SJCRH30 (cell line): ENCODE measurements at places on chromosomes 12 and 14.

DNA sequence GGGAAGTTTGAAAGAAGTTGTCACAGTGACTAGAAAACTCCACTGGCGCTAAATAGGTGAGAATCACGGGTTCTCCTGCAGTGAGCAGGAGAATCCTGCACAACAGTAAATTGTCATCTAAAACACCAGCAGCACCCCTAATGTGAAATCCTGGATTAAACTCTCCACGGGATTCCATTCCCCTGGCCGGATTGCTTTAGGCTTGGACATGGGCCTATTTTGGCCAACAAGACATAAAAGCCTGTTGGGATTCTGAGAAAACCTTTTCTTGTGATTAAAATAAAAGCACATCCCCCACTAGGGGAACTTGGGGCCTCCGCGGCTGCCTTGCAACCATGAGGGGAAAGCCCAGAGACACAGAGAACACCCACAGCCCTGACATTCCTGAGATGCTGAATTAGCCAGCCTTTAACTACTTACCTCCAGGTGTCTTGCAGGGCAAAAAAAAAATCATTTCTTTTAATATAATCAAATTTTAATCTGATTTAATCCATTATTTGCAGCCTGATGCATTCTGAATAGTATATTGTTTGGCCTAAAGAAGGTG is 21.0 kb upstream of the TSPAN11 start:
- no peak for DNase-seq

- peak; percentile 90 for DNase-seq
Measured at GRCh38 chr12:76006028-76006925, 25.3 kb downstream of the PHLDA1 start.

- no peak for DNase-seq
Measured at GRCh38 chr12:120826335-120826734, 77.8 kb downstream of the SPPL3 start.

DNA sequence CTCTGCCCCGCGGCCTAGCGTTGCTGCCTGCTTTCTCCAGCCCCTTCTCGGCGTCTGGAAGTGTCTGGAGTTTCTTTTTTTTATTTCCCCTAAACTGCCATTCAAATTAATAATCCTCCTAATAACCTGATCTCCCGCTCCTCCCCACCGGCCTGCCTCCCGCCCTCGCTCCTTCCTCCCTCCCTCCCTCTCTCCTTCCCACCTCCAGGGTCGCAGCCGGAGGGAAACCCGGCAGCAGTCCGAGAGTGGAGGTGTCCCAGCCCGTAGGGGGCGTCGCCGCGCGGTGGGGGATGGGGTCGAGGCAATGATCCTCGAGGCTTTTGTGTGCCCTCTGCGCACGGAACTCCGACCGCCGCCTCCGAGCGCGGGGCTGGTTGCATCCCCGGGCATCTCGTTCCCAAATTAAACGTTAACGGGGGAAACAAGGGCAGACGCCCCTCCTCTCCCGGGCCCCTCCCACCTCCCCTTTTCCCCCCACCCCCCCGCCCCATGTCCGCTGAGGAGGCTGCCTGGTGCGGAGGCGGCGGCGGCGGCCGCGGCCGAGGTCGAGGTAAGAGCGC is 1.0 kb upstream of the SOCS2 start:
- peak; percentile 83 for DNase-seq

GRCh38 chr12:51868821-51869495 is 18.9 kb upstream of the ANKRD33 start:
- DNase-seq, result no peak

DNA sequence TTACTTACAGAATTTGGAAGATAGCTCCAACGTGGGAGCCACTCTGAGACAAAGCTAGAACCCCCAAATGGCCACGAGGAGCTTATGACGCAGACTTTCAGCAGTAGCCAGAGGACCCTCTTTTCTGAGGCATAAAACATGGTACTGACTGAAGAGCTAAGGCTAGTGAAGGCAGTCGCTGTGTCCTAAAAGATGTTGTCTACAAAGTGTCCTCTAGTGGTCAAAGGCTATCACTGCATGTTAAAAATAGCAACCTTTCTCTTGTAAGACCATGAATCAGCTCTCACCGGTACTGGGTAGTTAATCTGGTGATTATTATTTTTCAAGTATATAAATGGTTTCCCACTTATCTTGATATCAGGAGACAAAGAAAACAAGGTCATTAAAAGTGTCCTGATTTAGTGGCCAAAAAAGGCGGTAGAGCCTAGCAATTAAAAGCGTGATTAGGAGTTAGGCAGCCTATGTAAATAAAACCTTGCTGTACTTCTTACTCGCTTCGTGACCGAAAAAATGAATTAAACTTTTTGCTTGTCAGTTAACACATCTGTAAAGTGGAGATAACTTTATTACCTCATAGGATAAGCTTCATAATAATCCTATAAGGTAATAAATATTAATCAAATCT is 47.0 kb upstream of the LGR5 start:
- DNase-seq, result peak; percentile 18

DNA sequence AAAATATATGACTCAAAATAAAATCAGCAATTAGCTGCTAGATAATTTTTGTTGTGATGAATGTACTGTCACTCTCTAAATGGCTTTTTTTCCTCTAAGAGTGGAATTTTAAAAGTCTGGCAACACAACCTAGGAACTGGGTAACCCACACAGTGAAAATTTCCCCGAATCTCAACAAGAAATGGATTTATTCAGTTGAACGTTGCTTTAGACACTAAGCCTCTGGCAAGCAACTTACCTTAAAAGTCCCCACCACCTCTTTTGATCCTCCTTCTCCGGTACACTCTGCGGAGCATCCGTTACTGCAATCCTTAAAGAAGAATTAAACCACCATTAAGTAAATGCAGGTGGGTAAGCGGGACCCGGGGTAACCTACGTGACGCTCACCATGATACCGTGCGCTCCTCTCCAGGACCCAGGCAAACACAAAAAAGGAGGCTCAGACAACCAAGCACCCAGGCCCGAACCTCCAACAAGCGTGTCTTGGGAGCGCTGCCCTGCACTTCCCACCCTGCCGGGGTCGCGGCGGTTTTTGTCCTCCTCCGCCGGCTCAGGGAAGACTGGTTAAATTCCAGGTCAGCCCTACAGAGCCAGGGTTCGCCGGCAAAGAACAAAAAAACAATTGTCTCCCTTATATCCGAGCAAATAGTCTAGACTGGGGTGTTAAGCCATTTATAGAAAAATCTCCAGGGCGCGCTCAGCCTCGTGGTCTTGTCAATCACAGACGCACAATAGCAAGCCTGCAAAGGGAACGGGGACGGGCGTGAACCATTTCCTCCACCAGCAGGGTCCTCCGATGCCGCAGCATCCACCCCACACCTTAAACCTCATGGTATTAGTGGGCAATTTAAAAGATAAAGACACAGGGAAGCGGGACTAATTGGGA is 47.1 kb downstream of the BCAT1 start:
- DNase-seq, result peak; percentile 97

DNA sequence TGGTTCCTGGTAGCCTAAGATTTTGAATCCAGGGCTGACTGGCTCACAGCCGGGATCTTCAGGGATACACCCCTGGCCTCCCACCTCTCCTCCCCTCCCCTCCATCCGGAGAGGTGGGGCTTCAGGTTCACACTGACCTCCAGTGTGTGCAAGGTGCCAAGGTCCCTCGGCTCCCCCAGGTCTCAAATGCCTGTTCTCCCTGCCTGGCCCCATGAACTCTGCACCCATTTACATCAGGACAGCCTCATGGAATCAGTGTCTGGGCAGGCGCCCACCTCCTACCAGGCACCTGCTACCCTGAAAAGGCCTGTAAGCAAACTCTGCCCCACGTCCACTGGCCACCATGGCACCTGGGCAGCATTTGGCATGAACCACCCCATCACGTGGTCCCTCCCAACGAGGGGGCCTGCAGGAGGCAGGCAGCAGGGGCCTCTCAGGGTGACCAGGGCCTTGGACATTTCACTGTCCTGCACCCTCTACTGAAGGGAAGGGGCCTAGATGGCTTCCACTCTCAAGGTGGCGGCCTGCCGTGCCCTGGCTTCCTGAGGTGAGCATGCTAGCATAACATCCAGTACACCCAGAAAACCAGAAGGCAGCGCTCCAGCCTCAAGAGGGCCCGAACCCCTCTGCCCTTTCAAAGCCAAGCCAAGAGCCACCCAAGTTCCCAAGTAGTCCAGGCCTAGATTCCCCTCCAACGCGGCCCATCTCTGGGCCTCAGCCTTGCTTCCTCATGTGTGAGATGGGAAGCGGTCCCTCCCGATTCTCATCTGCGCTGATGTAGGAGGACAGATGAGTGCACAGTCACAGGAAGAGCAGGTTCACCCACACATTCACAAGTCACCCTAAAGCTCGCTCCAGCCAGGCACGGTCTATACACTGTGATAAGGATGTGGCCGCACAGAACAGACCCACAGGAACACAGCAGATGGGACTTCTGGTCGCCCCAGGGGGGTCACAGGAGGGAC is 37.3 kb downstream of the CCDC85C start:
- DNase-seq, result no peak

DNA sequence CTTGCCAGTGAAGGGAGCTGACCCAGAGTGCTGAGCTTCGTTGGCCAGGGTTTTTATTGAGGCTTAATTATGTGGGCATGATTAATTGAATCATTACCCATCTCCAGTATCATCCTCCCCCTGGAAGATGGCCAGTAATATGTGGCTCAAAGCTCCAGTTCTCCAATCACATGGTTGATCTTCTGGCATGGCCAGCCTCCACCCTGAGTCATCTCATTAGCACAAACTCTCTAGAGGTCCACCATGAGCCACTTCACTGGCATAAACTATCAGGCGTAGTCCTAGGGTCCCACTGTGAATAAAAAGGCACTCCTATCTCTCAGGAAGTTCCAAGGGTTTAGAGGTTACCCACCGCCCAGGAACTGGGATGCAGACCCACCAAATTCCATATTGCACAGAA is 135.0 kb downstream of the ANO6 start:
- DNase-seq, result no peak

DNA sequence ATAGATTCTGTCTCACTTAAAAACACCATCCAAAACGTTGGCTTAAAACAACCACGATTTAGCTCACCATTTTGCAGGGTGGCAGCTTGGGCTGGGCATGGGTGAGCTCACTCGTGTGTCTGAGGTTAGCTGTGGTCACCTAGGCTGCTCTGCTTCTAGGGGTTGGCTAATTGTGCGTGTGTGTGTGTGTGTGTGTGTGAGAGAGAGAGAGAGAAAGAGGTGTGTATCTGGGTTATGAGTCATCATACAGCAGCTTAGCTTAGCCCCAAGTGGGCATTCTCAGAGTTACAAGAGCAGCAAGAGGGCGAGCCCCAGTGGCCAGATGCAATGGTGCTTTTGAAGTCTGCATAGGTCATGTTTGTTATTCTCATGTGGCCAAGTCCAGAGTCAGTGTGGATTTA is 6.0 kb downstream of the FBXW8 start:
- peak; percentile 42 for DNase-seq

DNA sequence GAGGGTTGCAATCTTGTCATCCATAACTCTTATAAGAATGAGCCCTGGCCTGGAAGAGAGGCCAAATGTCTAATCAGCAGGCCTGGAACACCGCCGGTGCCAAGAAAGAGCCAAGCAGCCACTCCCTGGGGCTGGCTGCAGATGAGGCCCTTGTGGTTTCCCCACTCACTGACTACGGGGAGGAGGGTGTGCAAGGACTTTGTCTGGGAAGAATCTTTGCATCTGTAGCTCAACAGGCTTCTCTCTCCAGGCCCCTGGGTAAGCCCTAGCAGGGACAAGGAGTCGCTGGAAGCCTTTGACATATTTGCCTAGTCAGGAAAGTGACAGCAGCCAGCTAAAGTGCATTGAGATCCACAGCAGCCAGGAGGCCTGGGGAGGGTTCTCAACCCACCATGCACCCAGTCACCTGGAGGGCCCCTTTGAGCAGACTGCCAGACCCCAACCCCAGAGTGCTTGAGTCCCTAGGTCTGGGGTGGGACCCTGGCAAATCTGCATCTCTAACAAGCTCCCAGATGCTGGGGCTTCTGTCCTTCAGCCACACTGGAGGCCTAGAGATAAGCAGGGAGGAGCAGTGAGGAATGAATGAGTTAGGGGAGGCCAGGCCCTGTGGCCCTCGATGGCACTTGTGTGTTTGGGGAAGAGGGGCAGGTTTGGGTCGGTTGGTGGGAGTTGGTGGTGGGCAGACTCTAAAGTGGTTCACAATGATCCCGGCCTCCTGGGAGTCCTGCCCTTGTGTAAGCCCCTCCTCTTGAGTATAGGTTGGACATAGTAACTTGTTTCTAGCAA is 13.9 kb upstream of the LRTM2 start:
- DNase-seq, result no peak

- peak; percentile 74 for DNase-seq
Measured at GRCh38 chr14:74913986-74914573, 9.0 kb downstream of the RPS6KL1 start.

GRCh38 chr12:49921936-49922335 is 18.2 kb upstream of the FAIM2 start:
- DNase-seq, result no peak

DNA sequence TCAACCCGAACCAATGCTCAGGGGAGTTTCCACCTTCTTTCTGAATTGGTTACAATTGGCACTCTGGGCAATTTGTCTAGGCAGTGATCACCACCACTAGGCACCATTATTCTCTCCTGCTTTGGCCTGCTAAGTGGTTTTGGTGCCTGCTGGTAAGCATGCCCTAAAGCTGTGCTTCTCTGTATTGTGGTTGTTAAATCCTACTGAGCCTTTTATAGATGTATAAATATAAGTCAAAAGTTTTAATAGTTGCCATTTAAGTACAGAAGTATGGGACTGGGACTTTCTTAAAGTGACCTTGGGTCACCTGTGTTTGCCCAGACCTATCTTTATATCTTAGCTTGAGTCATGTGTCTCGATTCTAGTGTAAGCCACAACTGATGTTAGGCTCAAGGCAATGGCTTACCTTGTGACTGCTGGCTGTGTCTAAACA is 475.9 kb downstream of the SLC16A7 start:
- DNase-seq, result no peak

DNA sequence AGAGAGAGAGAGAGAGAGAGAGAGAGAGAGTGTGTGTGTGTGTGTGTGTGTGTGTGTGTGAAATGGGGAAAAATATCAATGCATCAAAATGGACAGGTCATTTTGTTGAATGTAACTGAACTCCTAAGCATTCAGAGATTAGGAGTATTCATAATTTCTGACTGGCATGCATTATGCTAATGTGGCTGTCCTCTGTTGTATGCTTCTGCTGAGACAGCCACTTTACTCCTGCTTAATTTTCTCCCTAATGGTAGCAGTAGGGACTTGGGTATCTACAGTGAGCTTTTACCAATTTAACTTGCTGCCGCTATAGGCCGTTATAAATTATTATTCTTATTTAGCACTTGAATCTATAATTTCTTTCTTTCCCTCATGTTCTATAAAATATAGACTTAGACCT is 924.8 kb downstream of the NRXN3 start:
- DNase-seq, result no peak

GRCh38 chr14:35925319-35925718 is 99.2 kb downstream of the BRMS1L start:
- DNase-seq, result no peak

DNA sequence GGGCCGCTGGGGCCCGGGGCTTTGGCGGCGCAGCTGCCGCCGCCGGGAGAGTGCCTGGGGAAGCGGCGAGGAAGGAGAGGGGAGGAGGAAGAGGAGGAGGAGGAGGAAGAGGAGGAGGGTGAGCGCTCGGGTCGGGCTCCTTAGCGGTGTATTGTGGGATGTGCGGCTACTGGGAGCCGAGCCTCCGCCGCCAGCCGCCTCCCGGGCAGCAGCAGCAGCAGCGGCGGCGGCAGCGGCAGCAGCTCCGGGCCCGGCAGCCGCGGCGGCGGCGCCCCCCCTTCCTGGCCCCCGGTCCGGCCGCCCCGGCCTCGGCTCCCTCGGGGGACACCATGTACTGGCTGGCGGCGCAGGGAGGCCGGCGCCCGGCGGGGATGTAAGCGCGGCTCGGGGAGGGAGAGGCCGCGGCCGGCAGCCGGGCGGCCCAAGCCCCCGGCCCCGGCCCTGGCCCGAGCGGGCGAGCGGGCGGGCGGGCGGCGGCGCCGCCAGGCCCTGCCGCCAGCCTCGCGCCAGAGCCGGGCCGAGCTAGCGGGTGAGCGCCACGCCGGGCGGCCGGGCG is at the start of gene SETD1B:
TSS of gene SETD1B (plus strand) at position 149 of the 556 bp plus-strand sequence. CDS start 729 bp downstream, outside the sequence.
- DNase-seq, result no peak

- no peak for DNase-seq
Measured at GRCh38 chr14:20493634-20494033, 11.7 kb upstream of the RNASE10 start.
